Erythroblast (primary cell): ENCODE measurements at places on chromosomes 1 and 21.

GRCh38 chr1:114755006-114755931, 2.5 kb downstream of the CSDE1 start:
- no peak for DNase-seq

GRCh38 chr21:26941421-26941820, 25.5 kb downstream of the ADAMTS5 start:
- DNase-seq, result no peak

GRCh38 chr1:155892796-155893195, 18.4 kb downstream of the RIT1 start:
- no peak for DNase-seq

- no peak for DNase-seq
Observed at GRCh38 chr1:174657411-174657810, 209.6 kb downstream of the GPR52 start.

DNA sequence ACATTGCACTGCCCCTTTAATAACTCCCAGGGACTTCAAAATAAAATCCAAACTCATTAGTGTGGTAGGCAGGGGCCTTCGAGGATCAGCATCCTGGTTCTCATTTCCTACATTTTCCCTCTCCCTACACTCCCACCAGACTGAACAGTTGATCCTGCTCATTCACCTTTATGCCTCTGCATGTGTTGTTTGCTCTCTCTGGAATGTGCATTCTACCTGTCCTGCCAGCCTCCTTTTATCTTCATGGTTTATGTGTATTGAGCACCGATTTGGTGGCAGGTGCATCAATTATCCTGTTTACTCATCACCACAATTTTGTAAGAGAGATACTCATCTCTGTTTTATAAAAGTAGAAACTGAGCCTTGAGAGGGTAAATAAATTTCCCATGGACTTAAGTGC, 125.0 kb downstream of the ADSS2 start:
- no peak for DNase-seq

DNA sequence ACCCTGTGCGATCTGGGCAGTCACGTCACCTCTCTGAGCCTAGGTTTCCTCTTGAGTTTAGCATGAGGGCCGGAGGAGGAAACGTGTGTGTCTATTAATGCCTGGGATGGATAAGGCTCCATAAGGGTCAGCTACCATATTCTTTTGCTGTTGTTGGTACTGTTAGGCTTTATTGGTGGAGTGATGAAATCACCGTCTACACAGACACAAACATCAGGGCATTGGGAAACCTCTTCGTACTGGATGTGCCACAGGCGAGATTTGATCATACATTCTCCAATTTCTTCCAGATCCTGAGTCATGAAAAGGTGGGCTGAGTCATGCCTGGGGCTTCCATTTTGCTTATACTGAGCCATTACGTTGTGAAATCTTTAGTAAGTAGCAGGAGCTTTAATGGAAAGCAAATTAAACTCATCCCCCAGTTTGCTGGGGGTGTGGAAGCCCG, 24.9 kb upstream of the GRHL3 start:
- no peak for DNase-seq

DNA sequence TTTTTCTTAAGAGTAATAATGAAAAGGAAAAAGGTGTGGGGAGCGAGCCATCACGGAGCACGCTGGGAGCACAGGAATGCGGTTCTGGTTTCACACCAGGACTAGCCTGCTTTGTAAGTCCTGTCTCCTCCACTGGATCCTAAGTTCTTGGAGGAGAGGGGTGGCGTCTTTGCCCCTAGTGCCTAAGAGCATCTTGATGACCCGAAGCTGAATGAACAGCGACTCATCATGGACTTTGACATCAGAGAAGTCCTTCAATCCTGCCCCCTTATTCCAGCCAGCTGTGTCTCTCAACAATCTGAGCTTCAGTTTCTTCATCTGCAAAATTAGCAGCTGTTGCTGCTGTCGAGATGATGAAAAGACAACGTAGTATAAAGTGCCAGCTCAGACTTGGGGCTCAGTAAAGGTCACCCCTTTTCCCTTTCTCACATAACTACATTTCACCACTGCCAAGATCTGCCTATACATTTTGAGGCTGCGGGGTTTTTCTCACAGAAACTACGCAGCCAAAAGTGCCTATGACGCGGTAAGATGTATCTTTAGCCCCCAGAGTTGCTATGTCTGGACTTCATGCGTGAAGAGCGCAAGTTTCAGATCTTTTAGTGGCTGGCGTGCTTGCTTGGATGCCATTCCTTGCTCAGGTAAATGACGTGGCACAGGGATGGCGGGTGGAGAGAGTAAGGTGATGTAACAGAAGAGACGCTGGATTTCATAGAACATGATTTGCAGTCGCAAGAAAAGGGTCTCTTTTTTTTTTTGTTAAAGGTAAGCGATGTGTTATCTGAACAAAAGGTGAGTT, 4.9 kb upstream of the PRDM2 start:
- DNase-seq, result no peak
